DND-41 (cell line): ENCODE measurements at places on chromosomes 4 and X.

DNA sequence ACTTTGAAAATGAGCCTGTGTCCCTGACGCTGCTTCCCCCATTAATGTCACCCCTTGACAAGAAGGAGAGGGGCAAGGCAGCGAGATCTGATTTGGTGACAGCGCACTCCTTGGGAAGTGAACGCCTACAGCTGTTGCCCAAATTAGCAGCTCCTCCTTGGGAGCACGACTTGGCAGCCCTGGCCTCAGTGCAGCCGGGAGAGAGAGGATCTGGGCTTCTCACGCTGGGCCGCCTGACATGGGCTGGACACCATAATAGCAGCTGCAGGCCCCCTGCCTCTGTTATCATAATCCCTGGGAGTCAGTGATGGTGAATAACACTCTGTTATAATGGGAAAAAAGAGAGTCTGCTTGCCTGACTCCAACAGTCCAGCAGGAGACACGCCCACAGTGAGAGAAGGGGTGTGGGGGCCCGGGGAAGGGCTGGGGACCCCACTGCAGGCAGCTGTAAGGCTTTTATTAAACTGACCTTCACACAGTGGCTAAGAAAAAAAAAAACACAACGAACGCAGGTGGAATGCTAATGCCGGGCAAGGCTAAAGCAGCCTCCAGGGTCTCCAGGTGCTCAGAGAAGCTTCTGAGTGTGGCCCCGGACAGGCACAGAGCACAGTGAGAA, 73.3 kb downstream of the PSAPL1 start:
- no peak overlapping the region for H3K4me3 ChIP-seq
- no peaks in the 10 kb centered on the region for H3K27me3 ChIP-seq
- no peak for DNase-seq
- no peak overlapping the region for H3K27ac ChIP-seq

DNA sequence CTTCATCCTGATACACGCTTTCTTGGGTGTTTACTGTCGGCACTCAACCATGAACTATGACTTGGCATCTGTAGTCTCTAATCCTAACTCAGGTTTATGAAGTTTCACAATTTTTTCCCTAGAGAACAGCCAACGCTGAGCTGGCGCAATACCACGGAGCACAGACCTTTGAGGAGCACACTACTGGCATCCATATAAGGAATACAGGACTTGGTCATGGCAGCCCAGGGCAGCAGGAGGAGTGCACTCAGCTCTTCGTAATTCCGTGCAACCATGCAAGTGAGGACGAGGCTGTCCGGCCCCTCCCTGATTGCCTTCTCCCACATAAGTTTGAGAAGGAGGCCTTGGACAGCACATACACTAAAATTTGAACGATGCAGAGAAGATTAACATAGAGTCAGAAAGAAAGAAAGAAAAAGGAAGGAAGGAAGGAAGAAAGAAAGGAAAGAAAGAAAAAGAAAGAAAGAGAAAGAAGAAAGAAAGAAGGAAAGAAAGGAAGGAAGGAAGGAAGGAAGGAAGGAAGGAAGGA, 41.0 kb upstream of the PDLIM5 start:
- H3K27me3 ChIP-seq: no peaks in the 10 kb centered on the region
- H3K27ac ChIP-seq: no peak overlapping the region
- H3K4me1 ChIP-seq: no peaks in the 10 kb centered on the region
- DNase-seq: no peak

DNA sequence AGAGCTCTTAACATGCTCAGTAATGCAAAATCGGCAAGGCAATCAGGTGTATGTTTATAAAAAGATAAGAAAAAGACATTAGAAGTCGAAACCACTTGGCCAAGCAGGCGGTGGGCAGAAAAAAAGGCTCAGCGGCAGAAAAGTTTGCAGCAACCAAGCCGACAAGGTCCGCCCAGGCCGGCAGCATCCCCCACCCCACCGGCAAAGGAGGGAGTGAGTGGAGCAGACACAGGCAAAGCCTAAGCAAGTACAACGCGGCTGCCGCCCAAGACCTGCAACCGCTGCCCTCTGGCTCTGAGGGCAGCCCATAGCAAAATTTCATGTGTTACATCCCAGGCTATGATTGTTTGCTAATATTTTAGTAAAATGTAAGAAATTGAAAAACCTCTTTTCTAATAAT, 125.4 kb upstream of the ZCCHC13 start:
- H3K36me3 ChIP-seq: no peaks in the 10 kb centered on the region
- H3K27me3 ChIP-seq: no peaks in the 10 kb centered on the region
- no peak overlapping the region for H3K4me3 ChIP-seq
- DNase-seq: no peak

DNA sequence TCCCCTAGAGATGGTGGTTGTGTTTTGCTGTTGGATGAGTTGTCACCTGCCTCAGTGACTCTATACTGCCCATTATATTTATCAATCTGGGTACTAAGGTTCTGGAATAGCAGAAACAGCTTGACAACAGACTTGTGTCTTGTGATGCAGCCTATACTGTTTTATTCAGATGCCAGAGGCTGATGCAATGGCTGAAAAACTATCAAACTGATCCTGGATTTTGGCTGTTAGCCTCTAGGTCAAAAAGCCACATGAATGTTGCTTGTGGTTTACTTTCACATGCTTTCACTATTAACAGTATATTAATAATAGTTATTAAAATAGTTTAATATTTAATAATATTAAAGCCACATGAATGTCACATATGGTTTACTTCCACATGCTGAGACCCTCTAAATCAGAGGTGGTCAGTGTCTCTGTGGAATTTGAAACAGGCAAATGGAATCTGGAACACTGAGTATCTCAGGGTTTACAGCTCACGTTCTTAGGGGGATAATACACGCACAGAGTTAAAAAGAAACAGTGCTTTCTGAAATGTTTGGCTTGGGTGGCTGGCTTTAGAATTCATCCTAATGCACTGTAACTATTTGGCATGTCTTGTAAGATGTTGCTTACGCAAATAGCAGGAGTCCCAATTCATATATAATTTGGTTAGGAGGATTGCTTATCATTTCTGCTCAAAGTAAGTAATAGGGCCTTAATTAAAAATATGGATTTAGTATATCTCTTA, 82.5 kb upstream of the LCORL start:
- no peaks in the 10 kb centered on the region for H3K36me3 ChIP-seq
- H3K4me1 ChIP-seq: no peaks in the 10 kb centered on the region
- DNase-seq: no peak
- no peaks in the 10 kb centered on the region for H3K27me3 ChIP-seq

GRCh38 chrX:9102956-9103355, 69.0 kb upstream of the FAM9B start:
- no peak for DNase-seq
- H3K4me1 ChIP-seq: no peaks in the 10 kb centered on the region
- H3K36me3 ChIP-seq: no peaks in the 10 kb centered on the region
- no peak overlapping the region for H3K4me3 ChIP-seq
- H3K27me3 ChIP-seq: no peaks in the 10 kb centered on the region

GRCh38 chr4:39181520-39181904, 817 bp upstream of the WDR19 start:
- peak overlapping the region; percentile 15; the same call in 1 of the 2 replicates for H3K4me3 ChIP-seq
- peak overlapping the region; percentile 62 for H3K27ac ChIP-seq
- no peaks in the 10 kb centered on the region for H3K36me3 ChIP-seq
- H3K4me1 ChIP-seq: peaks cover 19% of the 10 kb centered on the region
- DNase-seq: no peak

- no peak overlapping the region for H3K4me3 ChIP-seq
- H3K4me1 ChIP-seq: peaks cover 67% of the 10 kb centered on the region
- no peaks in the 10 kb centered on the region for H3K36me3 ChIP-seq
- H3K27ac ChIP-seq: peak overlapping the region; percentile 91
These were observed 175.7 kb upstream of the FMR1 start for GRCh38 chrX:147736045-147736444.

DNA sequence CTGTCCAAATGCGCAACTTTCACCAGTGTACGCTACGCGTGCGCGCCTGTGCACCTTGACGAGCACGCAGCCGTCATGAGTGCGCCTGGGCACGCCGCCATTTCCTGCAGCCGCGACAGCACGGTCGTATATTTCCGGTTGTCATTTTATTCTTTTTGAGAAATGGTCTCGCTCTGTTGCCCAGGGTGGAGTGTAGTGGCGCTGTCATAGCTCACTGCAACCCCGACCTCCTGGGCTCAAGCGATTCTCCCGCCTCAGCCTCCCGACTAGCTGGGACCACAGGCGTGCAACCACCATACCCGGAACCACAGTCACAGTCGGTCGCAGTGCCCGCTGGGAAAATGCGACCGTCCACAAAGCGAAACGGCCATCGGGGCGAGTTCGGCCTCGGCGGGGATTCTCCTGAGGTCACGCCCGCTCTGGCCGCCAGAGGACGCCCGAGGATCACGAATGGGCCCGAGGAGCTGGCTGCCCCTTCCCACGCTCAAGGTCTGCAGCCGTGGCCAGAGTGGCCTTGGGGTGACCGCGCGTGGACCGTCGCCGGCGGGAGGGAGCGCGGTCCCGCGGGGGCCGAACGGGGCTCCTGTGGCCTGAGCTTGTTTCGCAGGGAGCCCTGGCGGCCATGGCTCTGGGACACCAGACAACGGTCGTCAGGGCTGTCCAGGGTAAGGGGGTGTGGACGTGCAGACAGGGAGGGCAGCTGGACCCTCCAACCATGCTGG, 23.7 kb upstream of the PNMA3 start:
- no peaks in the 10 kb centered on the region for H3K36me3 ChIP-seq
- H3K27ac ChIP-seq: no peak overlapping the region
- H3K4me3 ChIP-seq: no peak overlapping the region

GRCh38 chrX:109918753-109919152, 84.2 kb upstream of the TMEM164 start:
- H3K27me3 ChIP-seq: no peaks in the 10 kb centered on the region
- H3K36me3 ChIP-seq: no peaks in the 10 kb centered on the region
- H3K4me1 ChIP-seq: no peaks in the 10 kb centered on the region
- DNase-seq: no peak
- no peak overlapping the region for H3K4me3 ChIP-seq
- no peak overlapping the region for H3K27ac ChIP-seq

- H3K27ac ChIP-seq: no peak overlapping the region
- peaks cover 3% of the 10 kb centered on the region for H3K27me3 ChIP-seq
- H3K4me3 ChIP-seq: no peak overlapping the region
- no peaks in the 10 kb centered on the region for H3K36me3 ChIP-seq
- no peak for DNase-seq
These were observed 86.7 kb upstream of the C1QTNF7 start for GRCh38 chr4:15340902-15341732.

DNA sequence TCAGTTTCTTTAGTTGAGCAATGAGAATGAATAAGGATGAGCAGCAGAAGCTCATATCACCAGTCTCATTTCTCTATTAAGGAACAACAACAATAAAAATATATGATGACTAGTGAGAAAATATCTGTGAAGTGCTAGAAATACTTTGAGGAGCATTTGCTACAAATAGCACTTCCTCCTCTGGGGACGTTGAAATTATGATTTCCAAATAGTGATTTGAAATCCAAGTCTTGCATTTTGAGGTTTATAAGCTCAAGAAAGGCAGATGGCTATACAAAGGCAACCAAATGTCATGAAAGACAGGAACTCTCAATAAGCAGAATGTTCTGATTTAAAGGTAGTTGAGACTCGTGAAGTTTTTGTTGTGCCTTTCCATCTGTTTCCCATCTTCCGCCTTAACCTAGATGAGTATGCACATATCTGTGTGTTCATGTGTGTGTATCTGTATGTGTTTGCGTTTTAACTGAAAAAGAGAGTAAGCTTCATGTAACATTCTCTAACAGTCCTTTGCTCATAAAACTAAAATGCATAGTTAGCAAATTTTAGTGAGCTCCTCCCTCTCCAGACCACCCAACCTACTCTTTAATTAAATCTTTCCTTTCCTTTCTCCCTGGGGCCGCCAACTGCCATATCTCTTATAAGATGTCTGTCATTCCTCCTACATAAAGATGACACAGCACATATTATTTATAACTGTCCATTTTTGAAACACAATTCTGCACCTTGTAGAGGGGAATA, 222.6 kb upstream of the RASGEF1B start:
- no peak overlapping the region for H3K27ac ChIP-seq
- DNase-seq: no peak
- H3K4me1 ChIP-seq: no peaks in the 10 kb centered on the region
- H3K27me3 ChIP-seq: no peaks in the 10 kb centered on the region
- H3K36me3 ChIP-seq: no peaks in the 10 kb centered on the region

DNA sequence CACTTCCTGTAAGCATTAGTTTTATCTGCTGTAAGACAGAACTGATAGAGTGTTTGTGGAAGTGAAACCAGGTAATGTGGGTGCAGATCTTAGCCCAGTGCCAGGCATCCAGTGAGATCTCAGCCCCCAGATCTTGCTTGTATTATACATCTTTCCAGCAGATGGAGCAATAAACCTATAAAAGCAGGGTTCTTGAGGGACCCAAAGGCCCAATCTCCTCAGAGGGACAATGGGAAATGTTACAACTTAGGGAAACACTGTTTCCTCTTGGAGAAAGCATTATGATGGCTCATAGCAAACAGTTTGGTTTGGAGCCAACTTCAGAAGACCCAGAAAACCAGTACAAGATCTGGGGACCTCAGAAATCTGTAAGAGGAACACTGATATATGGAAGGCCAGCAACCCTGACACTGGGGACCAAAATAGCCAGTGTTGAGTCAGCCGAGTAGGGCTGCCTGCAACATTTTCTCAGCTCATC, 206.3 kb downstream of the SLC7A11 start:
- peak; percentile 14 for DNase-seq
- H3K27ac ChIP-seq: no peak overlapping the region
- H3K4me3 ChIP-seq: no peak overlapping the region
- H3K36me3 ChIP-seq: no peaks in the 10 kb centered on the region

DNA sequence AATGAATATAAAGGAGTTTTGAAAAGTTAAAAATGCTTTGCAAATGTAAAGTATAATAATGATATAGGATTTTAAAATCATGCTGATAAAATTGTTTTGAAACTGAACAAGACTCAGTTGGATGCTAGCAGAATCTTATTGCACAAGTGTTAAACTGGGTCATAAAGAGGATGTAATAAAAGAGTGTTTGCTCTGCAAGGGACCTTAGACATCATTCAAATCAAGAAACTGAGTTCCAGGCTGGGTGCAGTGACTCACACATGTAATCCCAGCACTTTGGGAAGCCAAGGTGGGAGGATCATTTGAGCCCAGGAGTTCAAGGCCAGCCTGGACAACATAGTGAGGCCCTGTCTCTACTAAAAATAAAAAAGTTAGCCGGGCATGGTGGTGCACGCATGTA, 27.5 kb upstream of the DUSP21 start:
- no peaks in the 10 kb centered on the region for H3K4me1 ChIP-seq
- no peaks in the 10 kb centered on the region for H3K27me3 ChIP-seq
- no peaks in the 10 kb centered on the region for H3K36me3 ChIP-seq
- DNase-seq: no peak

DNA sequence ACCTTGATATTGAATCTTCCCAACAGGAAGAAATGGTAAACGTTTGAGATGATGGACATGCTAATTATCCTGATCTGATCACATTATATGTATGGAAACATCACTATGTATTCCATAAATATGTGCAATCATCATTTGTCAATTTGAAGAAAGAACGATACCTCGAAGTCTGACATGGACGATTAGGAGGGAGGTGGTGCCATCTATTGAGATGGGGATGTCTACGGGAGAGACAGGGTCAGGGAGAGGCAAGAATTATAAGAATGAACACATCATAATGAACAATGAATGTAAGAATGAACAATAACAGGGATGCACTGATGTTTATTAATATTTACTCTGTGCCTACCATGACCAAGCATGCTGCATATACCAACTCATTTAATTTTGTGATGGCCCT, 93.7 kb upstream of the SOD3 start:
- no peaks in the 10 kb centered on the region for H3K27me3 ChIP-seq
- no peak overlapping the region for H3K4me3 ChIP-seq
- no peaks in the 10 kb centered on the region for H3K36me3 ChIP-seq
- H3K27ac ChIP-seq: no peak overlapping the region
